ENCODE measurements at places on chromosomes 4 and X.

- no peak for DNase-seq
Observed at GRCh38 chr4:169234137-169234855, 36.5 kb downstream of the SH3RF1 start.

GRCh38 chrX:153303276-153304262 lies 18.0 kb downstream of the PNMA6F start:
- no peak for DNase-seq

DNA sequence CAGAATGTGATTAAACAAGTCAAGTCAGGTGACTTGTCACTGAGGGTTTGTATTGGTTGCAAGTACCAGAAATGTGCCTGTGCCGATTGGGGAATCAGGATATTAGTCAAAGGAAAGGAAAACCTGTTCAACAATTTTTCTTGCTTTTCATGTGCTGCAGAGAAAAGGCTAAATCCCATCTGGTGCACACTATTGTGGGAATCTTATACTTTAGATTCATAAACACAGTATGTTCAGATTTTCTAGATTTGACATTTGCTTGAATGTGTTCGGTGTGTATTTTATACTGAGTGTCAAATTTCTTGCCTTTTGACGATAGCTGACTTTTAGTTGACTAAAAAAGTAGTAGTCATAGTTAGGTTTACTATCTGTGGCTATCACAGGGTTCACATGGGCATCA lies 37.6 kb downstream of the GAB1 start:
- DNase-seq = no peak

DNA sequence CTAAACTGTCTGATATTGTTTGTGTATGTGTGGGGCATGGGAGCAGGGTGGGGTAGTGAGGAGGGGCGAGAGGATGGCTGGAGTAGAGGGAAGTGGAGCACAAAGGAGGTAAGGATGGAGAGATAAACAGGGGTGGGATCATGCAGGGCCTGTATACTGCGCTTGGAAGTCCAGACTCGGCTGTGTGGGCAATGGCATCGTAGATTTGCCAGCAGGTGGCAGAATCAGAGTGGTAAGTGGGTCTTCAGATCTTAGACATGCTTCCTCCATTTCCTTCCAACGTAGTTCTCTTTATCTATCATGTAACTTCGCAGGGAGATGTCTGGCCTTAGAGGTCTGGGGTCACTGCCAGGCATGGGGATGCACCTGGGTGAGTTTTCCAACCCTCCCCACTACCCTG lies 155.5 kb downstream of the PDGFRA start:
- DNase-seq = no peak

DNA sequence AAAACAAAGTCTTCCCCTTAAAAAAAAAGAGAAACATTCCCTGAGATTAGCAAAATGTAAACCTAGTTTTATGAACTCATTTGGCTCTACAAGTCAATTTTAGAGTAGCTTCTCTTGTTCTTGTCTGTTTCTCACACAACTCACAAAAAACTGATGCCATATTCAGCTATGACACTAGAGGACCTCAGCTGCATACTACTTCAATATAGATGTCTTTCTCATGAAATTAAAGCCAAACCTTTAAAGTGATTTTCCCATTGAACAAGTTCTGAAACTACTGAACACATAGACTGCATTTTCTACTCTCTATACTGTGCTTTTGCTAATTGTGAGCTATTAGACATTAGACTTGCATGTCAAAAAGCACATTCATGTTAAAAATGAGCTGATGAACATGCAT lies 49.8 kb downstream of the TBCK start:
- no peak for DNase-seq

GRCh38 chr4:35105486-35105885 lies 1138.8 kb downstream of the ARAP2 start:
- DNase-seq = no peak

- DNase-seq = no peak
Observed at GRCh38 chr4:170872794-170873193, 783.0 kb upstream of the AADAT start.

Measured in CD4-positive, alpha-beta T cell treated with Interleukin-15 for 4 hours (primary cell).